ENCODE measurements at places on chromosomes 1 and 21.
A peak's percentile ranks its signal among the peaks of the same experiment; 100 is the strongest.

- DNase-seq, result peak; percentile 58
Observed at GRCh38 chr1:221839782-221840395, 98.0 kb upstream of the DUSP10 start.

DNA sequence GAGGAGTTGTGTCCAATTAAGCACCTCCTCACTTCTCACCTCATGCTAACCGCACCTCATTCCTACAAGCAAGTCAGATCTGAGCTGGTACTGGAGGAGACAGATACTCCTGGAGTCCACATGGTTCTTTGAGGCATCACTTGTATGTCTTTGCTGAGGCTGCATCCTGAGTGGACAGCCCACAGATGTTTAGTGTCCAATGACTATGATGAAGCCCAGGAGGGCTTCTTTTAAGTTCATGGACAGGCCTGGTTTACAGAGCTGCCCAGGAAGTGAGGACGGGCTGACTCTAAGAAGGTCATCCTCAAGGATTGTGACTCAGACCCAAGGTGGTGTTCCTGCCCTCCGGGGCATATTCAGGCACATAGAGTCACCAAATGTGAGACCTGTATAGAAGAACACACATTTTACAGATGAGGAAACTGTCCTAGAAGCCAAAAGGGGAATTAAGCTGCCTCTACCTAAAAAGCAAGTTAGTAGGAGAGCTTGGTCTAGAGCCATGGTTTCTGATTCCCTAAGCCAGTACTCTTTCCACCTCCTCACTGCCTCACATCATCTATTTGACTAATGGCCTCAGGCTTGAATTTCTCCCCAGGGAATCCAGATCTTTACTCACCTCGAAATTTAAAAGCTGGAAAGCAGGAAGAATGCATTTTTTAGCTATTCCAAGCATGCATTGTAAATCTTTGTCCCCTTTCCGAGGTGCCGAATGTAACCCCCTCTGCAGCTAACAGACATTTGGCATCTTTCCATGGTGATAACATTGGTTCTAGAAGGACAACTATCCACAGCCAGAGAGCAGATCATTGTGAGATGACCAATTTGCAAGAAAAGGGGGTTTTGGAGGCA is 228.1 kb downstream of the OMA1 start:
- DNase-seq, result no peak

- DNase-seq, result no peak
Observed at GRCh38 chr1:189315035-189315901, 1162.4 kb downstream of the BRINP3 start.

DNA sequence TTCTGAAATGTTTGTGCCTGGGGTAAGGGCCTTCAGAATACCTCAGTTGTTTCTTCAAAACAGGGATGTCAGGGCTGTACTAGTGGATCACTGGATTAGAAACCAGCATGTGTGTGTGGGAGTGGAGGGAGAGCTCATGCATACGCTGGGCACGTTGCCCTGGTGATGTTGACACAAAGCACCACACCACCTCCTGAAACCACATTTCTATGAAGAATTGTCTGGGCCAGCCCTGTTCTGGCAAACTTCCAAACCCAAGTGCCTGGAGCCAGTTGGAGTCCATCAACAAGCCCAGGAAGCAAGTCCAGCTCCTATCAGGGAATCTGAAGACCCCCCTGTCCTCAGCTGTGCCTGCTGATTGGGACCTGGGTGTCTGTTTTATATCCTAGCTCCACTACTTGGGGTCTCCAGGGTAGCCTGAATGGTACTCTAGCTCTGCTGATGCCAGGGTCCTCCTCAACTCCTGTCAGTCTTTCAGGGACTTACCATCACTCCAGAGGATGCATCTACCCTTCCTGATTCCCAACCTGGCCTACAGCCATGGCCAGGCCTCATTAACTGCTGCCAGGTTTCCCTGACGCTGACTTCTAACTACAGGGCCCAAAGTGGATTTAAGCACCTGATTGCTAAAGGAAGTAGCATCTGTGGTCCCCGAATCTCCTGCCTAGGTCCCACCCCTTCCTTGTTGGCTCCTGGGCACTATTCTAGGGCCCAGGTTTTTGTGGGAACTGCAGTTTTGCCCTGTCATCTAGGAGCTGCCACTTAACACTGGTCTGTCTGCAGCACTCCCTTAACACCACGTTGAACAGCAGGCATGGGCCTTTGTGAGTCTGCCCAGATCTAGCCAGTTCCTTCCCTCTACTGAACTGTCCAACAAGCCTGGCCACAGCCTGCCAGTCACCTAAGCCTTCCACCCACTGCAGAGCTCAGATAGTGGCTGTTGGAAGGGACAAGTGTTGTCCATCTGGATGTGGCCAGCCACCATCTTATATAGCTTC is 45.5 kb downstream of the LPAR3 start:
- DNase-seq, result peak; percentile 3

DNA sequence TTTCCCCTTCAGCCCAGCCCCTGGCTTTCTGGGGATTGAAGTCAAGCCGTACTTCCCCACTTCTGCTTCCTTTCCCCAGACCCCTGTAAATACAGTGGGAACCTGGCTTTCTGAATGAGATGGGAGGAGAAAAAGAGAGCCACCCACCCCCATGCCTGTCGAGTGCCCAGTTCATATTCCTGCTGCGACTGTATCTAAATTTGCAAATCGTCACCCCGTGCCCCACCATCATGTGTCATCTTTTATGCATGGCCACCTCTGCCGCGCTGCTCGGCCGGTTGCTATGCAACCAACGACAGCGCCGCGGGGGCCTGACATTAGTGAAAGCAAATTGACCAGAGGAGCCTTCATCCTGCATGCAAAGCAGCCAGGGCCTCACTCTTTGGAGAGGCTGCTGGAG is 143.0 kb downstream of the ELAVL4 start:
- no peak for DNase-seq

- DNase-seq, result no peak
Observed at GRCh38 chr1:46452931-46453325, 36.7 kb upstream of the DMBX1 start.

DNA sequence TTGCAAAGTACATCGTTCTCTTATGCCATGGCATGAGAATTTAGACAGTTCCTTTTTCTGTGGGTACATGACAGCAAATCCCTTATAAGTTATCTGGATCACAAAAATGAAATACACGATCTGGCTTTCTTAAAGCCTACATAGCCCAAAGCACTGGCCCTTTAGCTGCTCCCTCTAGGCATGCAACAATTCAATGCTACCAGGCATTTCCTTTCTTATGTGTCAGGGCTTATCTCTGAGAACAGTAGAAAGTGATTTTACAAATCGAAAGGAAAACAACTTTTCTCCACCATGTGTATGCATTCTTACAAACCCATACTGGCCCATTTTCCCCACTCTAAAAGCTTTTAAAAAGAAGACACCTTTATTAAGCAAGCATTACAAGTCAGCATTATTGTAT is 139.7 kb downstream of the GRIK1 start:
- no peak for DNase-seq

GRCh38 chr1:177309880-177310279 is 139.1 kb downstream of the BRINP2 start:
- DNase-seq, result no peak

- DNase-seq, result no peak
Observed at GRCh38 chr1:91891969-91892368, 6.0 kb upstream of the TGFBR3 start.

DNA sequence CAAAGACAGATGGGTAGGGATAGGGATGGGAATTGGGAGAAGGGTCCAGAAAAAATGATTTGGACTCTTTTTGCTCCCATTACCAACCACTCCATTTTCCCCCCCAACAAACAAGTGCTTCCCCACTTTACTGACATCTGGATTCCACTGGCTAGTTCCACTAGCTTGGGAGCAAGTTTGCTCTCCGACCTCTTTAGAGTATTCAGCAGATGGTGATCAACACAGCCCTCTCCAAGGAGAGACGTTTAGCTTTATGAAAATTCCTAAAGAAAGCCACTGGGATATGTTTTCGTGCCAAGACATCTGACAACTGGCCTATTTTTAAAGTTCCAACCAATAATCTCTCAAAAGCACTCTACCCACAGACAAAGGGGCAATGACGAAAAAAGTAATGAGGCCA is 50.3 kb downstream of the ITPKB start:
- DNase-seq, result no peak

- DNase-seq, result no peak
Observed at GRCh38 chr1:240399381-240399780, 212.6 kb downstream of the GREM2 start.

GRCh38 chr21:45724345-45724961 is 80.9 kb downstream of the PCBP3 start:
- DNase-seq, result no peak

- no peak for DNase-seq
Observed at GRCh38 chr1:185719021-185719420, 15.2 kb upstream of the HMCN1 start.

- no peak for DNase-seq
Observed at GRCh38 chr21:31660259-31660565, 719 bp downstream of the SOD1 start.

DNA sequence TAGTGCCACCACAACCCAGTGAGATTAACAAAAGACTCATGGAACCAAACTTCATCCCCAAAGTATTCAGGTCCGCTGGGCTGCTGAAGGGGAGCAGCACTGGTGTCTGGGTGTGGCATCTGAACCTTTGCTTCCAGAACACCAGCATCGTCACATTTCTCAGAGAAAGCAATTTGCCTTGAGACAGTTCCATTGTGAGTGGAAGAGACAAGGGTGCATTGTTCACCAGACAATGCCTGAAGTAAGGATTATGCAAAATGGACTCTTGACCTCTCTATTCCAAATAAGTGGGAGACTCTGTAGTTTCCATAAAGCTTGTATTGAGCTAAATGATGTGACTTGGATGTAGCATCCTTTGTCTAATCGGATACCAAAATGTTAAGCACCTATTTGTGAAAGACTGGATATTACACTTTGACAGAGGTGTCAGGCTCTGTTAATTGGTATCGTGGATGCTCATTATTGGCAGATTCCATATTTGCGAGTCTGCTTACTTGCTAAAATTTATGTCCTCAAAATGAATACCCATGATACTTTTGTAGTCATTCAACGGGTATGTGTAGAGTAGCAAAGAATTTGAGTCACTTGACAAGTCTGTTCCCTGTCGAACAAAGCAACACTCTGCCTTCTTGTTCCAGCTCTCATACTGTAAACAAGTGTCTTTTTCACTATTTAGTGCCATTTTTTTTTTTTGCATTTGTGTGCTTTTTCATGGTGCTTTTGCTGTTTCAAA is 75.6 kb downstream of the MRPS6 start:
- DNase-seq, result no peak

- no peak for DNase-seq
Observed at GRCh38 chr21:15071009-15071408, 6.2 kb upstream of the NRIP1 start.

- no peak for DNase-seq
Observed at GRCh38 chr1:235051521-235051920, 77.1 kb downstream of the TOMM20 start.

Measured in stimulated activated CD4-positive, alpha-beta T cell treated with anti-CD3 and anti-CD28 coated beads, Interleukin-4, amount 100 ng/mL, for 48 hours (primary cell).